Gastroesophageal sphincter (tissue), 4 donors: ENCODE measurements at places on chromosomes 3 and 15. TPM values are rescaled to one million over a fixed set of nuclear protein-coding genes. Genes with fewer than 3 reads are reported as not detected.

Gene PRICKLE2
- 87.3 TPM for total RNA-seq

Gene SOX14
- total RNA-seq: not detected

Gene ZNF385D
- 17.9 TPM for total RNA-seq

- ATAC-seq: no peak
These were observed 121.6 kb downstream of the UBE2E2 start for GRCh38 chr3:23324745-23325144.

DNA sequence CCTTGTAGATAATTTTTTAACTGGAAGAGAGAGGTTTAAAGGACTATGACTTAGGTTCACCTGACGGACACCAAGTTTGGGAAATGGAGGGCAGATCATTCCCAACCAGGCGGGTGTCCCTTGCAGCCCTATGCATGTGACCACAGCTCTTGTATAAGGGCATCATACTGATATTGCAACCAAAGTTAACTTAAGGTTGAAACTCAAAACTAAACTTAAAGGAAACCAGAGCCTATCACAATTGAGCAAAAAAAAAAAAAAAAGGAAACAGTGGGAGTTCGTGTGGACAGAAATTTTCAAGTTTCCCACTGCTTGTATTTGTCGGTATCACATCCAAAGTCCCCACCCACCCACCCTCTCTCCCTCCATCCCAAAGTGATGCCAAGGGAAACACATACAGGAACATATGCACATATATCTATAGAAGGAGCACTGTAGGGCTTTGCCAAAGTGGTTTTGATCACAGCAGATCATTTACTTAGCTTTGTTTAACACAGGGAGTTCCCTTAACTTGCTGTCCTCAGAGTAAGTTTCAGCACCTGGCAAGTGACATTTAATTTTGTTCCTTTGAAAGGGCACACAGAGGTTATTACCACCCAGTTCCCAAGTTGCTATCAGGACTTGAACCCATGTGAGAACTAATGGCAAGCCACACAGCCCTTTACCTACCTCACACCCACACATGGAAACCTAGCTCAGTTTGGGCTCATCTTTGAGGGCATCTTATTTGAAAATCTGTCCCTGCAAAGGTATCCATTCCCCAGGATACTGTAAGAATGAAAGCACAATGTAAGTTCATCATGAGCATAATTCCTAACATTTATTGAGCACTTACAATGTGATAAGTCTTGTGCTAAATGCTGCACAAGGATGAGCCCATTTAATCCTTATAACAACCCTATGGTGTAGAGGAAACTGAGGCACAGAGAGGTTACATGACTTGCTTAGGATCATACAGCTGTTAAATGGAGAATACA, 204.5 kb upstream of the CMC1 start:
- no peak for ATAC-seq

DNA sequence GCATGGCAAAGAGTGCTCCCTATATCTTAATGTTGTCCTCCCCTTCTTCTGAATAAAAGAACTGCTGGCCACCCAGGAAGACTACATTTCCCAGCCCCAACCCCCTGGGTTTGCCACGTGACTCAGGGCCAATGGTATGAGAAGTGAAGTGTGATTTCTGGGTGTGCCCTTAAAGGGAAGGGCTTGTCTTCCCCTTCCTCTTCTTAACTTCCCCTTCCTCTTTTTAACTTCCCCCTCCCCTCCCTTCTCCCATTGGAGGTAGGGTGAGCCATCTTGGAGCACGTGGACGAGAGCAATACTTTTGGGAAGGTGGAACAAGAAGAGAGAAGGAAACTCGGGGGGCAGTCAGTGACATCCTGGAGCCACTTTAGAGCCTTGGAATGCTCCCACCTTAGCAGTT, 6.8 kb upstream of the KBTBD12 start:
- peak; percentile 47 for ATAC-seq

DNA sequence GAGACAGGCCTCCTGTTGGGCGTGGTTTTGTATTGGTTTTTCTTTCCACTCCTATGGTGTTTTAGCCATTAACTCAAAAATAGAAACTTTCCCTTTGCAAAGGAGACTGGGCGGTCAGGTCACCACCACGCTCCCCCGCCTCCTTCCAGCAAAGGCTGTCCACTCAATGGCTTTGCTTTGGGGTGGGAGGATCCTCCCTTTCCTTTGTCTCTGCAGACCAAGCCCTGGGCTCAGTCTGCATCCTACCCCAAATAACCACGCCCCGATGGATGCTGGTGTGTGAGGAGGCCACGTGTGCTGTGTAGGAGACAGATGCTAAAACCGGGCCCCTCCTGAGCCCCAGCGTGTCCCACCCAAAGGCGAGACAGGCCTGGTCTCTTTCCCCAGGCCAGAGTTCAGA, 68.5 kb downstream of the GRIP2 start:
- no peak for ATAC-seq

- no peak for ATAC-seq
These were observed 27.7 kb downstream of the POLQ start for GRCh38 chr3:121517953-121518655.

GRCh38 chr15:74908635-74909034, 2.0 kb upstream of the FAM219B start:
- no peak for ATAC-seq

Gene CPA3
- total RNA-seq: 5.6 TPM

Gene TRANK1
- 8.5 TPM for total RNA-seq

DNA sequence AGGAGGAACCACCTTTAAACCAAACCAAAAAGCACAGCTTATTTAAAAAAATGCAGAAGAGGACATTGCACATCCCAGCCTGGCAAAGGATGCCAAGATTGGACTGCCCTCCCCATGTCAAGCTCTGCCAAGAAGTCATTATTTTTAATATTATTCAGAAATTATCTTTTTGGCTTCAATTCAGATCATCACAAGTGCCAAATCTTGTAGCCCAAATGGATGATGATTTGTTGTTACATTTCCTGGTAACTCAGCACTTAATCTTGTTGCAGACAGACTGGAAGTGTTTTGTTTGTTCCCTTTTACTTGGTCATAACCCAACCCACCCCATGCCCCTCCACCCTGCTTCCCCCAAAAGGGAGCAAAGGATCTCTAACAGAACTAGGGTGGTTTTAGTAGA, 28.1 kb upstream of the LXN start:
- no peak for ATAC-seq

GRCh38 chr15:94838281-94838680, 606.9 kb downstream of the MCTP2 start:
- no peak for ATAC-seq

Gene PCOLCE2
- 62.7 TPM for total RNA-seq

Gene SPTSSB
- 0.74 TPM for total RNA-seq

- no peak for ATAC-seq
These were observed 21.8 kb downstream of the PCOLCE2 start for GRCh38 chr3:142866841-142867631.

DNA sequence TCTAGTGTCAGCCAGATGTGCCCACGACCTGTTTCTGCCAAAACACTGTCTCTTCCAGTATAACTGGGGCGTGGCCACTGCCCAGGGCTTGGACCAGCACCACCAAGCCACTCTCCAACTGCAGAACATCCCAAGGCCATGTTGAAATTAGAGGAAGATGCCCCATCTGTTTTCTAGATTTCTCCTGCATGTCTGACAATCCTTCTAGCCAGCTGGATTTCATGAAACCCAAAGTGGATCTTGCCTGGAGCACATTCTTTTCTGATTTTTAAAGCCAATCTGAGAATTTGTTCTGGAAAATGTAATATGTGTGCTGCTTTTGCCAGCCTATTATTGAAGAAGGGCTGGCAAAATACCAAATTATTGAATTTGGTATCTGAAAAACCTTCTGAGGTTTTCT, 182.5 kb downstream of the SLCO3A1 start:
- no peak for ATAC-seq

- peak; percentile 94 for ATAC-seq
These were observed 120.1 kb upstream of the UBE2E1 start for GRCh38 chr3:23685541-23686258.

DNA sequence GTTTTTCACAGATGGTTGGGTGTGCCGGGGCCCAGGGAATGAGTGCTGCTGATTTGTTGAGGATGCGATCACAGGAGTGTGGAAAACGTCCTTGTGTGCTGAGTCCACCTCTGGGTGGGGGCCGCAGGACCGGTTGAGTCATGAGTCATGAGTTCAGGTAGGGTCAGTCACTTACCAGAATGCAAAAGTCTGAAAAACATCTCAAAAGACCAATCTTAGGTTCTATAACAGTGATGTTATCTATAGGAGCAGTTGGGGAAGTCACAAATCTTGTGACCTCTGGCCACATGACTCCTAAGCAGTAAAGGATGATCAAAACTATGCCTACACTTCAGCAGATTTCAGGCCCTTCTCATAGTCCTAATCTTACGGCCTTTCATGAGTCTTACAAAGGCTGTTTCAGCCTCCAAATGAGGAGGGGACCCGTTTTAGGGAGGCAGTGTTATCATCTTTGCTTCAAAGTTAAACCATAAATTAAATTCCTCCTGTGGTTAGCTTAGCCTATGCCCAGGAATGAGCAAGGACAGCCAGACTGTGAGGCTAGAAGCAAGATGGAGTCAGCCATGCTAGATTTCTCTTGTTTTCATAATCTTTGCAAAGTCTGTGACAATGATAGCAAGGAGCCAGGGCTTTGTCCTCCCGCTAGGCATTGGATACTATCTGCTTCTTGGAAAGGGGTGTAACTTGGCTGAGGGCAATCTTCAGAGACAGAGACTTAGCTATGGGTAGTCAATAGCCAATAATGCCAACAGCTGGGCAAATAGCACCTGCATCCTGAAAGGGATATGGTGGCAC, 30.6 kb upstream of the PIAS1 start:
- ATAC-seq: no peak

Gene TGM4
- total RNA-seq: not detected

- ATAC-seq: no peak
These were observed 3.4 kb upstream of the SLC25A38 start for GRCh38 chr3:39379778-39380155.

DNA sequence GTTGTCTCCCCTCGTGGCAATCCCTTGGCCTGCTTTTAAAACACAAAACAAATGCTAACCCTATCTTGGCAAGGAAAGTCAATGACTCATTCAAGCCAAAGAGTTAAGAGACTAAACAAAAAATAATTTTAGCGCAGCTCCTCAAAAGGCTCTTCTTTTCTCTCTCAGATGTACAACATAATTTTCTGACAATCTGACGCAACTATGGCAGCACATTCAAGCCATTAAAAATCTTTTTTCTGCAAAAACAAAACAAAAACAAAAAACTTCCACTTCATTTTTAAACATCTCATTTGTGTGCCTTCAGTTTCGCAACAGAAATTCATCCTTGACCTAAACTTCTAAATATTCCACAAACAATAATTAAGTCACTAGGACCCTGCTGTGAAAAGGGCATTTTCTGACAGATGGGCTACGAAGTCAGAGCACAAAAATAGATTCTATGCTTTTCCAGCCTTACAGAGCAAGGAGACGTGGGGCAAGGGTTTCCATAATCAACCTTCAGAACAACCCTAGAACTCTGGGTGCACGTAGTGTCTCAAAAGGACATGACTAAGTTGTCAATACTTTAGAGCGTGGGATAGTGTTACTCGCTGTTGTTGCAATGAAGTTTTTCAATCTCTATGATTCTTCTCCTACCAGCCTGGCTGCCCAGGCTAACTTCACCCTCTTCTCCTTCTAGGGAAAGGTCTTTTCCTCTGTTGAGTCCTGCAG, 84.3 kb downstream of the MB21D2 start:
- ATAC-seq: peak; percentile 28

DNA sequence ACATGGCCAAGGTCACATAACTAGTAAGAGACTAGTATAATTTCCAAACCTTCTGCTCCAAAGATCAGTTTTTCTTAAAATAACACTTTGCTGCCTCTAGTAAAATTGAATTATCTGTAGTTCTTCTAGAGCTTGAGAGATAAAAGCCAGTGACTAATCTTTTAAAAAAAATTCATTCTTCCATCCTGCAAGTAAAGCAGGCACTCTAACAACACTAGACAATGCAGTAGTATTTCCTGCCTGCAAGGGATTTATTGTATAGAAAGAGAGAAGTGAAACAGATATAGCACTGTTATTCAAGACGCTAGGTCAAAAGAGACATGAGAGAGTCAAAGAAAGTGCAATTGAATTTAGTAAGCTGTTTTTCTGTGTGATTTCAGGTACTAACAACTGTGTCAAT, 159.5 kb upstream of the TBC1D5 start:
- ATAC-seq: no peak

DNA sequence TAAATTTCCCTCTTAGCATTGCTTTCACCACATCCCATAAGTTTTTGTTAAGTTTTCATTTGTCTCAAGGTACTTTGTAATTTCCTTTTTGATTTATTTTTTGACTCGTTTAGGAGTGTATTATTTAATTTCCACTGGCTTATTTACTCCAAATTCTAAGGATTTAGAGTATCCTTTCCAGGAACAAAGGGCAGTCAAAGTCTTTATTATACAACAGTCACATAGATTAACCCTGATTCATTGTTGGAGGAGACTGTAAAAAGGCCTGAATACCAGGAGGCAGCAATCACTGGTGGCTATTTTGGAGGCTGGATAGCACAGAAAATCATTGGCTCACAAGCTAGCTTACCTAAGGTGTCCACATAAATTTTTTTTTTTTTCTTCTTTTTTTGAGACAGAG, 39.9 kb downstream of the OIP5 start:
- no peak for ATAC-seq

GRCh38 chr3:52004906-52005395, 9.3 kb upstream of the RPL29 start:
- ATAC-seq: no peak

- ATAC-seq: peak; percentile 76
These were observed 225.6 kb upstream of the TLE3 start for GRCh38 chr15:70323111-70323851.

- no peak for ATAC-seq
These were observed 39.0 kb downstream of the U2SURP start for GRCh38 chr3:143040261-143040879.

GRCh38 chr3:181572432-181572831, 139.3 kb upstream of the SOX2 start:
- ATAC-seq: no peak
